Large intestine (tissue), 12 donors: ENCODE measurements at places on chromosomes 16 and 17. TPM values are rescaled to one million over a fixed set of nuclear protein-coding genes. Genes with fewer than 3 reads are reported as not detected.

Gene IGFALS
- polyA plus RNA-seq: 8.3 TPM

GRCh38 chr16:29862383-29862883 lies 593 bp downstream of the CDIPT start:
- no peak for DNase-seq

Gene SGCA
- 1.2 TPM for polyA plus RNA-seq

DNA sequence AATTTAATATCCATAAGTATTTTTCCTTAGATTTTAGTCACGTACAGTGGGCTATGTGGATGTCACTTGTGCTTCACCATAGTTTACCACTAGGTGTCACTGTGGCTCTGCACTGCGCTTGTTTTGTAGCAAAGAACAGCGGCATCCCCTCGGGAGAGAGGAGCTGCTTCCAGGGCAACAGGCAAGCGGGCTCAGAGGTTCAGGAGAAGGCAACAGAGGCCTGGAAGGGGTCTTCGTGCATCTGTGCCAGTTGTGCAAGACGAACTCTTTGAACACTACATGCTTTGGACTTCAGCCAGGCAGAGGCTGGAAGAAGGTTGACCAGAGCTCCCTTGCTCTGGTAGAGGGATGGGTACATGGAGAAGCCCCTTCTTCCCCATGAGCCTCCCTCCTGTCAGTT lies 20.6 kb downstream of the CYB561 start:
- DNase-seq: peak; percentile 81

- DNase-seq: no peak
These were observed 151.3 kb downstream of the C16orf78 start for GRCh38 chr16:49524947-49525315.

Gene TNS4
- polyA plus RNA-seq: 0.06 TPM

GRCh38 chr16:62954144-62955032 lies 918.1 kb upstream of the CDH8 start:
- no peak for DNase-seq

Gene NAGS
- polyA plus RNA-seq: 37.5 TPM

Gene KCNJ18
- polyA plus RNA-seq: not detected

Gene TBC1D3H
- not detected for polyA plus RNA-seq

DNA sequence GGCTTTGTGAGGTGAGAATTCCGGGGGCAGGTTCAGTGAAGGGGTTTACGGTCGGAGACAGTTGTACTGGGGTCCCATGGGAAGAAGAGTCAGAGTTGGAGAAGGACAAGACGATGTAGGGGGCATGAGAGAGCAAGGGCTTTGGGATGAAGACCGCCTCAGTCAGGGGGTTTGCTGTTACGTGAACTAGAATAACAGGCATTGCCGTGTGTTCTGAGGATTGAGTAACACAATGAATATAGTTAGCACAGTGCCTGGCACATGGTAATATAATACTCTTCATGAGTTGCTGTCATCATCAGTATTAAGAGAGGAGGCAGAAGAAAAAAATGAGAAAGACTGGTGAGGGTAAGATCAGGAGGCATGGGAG lies 577 bp downstream of the ZNF646 start:
- DNase-seq: no peak

DNA sequence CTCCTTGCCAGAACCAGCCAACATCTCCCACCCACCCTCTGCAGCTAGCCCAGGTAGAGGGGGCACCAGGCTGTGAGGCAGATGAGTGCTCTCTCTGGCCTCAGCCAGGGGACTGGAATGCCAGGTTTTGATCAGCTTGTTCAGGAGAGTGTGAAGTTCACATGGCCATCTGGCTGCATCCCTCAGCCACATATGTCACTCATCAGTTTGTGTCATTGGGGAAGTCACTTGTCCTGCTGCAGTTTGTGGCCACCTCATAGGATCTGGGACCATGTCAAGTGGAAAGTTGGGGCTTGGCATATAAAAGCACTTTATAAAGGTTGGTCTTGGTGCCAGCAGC lies 147.6 kb downstream of the SOCS1 start:
- no peak for DNase-seq

Gene MYLK3
- 0.16 TPM for polyA plus RNA-seq

DNA sequence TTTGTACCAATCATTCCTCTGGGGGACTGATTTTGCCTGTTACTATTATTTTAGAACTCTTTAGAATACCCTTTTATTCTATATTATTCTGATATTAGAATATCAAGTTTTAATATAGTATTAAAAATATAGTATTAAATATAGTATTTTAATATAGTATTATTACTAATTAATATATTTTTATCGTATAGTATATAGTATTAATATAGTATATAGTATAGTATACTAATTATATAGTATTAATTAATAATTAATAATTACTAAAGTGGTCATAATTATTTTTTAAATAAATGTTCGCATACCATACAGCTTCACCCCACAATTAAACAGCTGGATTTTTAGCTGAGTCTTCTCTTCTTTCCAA lies 73.3 kb downstream of the GNAO1 start:
- no peak for DNase-seq

DNA sequence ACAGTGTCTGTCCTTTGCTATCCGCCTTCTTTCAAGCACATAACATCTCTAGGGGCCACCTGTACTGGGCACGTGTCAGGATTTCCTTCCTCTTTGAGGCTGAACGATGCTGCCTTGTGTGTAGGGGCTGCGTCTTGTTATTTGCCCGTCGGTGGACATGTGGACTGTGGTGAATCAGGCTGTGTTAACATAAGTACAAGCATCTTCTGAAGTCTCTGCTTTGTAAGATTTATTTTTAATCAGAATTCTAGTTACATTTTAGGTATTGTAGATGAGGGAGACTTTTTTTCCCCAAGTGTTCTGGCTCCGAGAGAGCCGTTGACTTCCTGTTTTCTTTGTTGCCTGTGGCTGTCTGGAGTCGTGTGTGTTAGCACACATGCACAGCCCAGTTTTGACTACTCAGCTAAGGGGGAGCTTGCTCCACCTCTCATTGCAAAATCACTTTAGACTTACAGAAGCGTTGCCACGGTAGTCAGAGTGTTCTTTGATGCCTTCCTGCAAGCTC lies 26.1 kb downstream of the SPG7 start:
- no peak for DNase-seq

Gene VAMP2
- 95.0 TPM for polyA plus RNA-seq

Gene TPSG1
- 25.4 TPM for polyA plus RNA-seq

Gene GSG1L
- 1.2 TPM for polyA plus RNA-seq

Gene GRAP
- polyA plus RNA-seq: 2.9 TPM

- no peak for DNase-seq
These were observed 23.4 kb downstream of the LMF1 start for GRCh38 chr16:947255-947921.

- DNase-seq: no peak
These were observed at the start of gene CD300LG for GRCh38 chr17:43846963-43847371. TSS of gene CD300LG (plus strand) at chr17:43847176. CDS start at chr17:43847217, 41 bp downstream.

DNA sequence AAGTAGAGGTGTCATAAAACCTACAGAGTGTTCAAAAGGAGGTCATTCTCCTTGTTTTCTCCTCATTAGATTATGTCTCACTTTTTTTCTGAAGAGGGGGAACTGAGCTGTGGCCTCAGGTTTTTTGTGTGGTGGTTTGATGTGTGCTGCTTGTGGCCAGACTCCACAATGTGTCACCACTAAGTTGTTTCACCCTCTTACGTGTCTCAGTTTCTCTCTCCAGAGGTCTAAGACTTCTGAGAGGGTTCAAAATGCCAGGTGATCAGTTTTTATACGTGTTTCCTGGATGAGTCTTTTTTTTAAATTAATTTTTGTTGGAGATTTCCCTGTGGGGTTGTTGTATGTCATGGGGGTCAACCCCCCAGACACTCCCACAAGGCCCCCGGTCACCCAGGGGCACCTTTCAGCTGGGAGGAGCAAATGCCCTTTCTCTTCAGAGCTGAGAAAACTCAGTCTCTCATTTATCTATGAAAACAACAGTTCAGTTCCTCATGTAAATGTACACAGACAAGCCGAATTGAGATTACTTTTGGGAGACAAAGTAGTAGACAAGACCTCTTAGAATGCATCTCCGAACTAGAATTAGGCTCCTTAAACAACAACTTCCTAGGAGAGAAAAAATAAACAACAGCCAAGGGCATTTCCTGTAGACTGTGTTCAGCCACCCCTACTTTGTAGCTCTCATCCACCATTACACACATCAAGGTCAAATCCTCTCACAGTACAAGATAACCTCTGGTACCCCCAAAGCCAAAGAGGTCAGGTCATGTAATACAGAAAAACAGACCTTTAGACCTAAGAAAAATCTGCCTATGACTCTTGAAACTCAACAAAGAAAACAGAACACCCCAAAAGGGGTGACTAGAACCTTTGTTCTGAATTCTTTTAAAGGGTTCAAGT lies 23.9 kb upstream of the TMEM98 start:
- no peak for DNase-seq

DNA sequence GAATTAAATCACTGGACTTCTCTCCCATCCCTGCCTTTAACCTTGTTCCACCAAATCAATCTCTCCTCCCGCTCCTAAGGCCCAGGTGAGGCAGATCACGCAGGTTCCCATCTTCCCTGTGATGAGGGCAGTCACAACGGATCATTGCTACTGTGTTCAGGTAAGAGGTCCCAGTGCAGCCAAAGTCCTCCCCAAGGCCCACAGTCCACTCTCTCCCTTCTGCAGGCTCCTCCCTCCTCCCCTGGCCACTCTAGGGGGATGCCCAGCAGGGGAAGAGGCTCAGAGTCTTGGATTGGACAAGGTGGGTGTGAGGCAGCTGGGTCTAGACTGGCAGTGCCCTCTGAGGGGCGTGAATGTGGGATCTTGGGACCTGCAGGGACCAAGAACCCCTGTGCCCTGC lies 2.6 kb upstream of the ADGRG3 start:
- DNase-seq: no peak

Gene ALOXE3
- 0.01 TPM for polyA plus RNA-seq

Gene KRTAP9-7
- not detected for polyA plus RNA-seq

Gene TP53TG3B
- polyA plus RNA-seq: not detected

- DNase-seq: no peak
These were observed 27.2 kb downstream of the ZNF594 start for GRCh38 chr17:5164436-5164835.

Gene RNF222
- polyA plus RNA-seq: 0.13 TPM
